Hematopoietic multipotent progenitor cell (in vitro differentiated cells): ENCODE measurements at places on chromosomes 12 and 14. TPM values are rescaled to one million over a fixed set of nuclear protein-coding genes. Genes with fewer than 3 reads are reported as not detected.

DNA sequence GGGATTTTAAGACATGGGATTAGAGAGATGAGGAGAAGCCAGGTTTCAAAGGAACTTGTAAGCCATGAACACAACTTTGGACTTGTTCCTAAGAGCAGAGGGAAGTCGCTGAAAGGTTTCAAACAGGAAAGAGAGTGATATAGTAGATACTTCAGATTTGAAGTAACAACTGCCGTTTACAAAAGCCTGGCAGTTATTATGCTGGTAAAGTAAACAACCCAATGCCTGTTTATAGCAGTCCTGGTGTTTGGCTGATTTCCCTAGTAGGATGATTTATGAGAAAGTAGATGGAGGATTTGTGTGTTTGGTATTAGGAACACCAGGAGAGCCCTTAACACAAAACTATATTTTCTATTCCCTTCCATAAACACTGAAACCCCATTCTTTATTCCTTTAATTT is 285.7 kb downstream of the RMST start:
- no peak for DNase-seq

GRCh38 chr14:33800735-33801163 is 150.1 kb downstream of the EGLN3 start:
- DNase-seq: no peak

DNA sequence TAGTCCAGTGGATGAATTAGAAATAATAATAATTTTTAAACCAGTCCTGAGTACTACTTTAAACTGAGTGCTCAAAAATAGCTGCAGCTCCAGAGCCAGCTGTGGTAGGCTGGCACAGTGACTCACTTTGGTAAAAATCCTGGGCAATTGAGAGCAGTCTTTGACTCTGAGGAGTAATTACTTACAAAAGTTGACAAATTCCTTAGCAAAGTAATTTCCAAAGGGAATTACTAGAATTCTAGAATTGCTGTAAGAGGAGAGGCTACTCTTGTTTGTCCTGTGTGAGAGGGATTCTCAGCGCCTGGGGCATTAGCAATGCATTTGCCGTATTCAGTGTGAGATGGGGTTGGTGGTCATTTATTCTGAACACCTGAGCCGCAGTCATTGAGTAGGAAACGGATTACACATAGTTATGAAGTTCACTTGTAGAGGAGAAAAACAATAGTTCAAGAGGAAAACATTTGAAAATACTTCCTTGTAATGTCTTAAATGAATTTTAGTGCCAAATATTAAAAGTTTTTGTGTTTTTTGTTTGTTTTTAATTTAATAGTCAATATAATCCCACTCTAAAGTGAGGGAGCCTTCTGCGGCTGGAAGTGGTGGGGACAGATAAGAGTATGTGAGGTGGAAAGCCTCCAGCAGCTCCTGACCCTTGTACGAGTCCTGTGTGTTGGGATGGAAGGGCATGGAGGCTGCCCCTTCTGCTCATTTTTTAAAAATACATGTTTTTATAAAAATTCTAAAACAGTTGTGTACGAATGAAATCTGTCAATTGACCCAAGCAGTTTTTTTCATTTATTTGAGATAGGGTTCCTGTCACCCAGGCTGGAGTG is 41.9 kb downstream of the EID3 start:
- DNase-seq: no peak

DNA sequence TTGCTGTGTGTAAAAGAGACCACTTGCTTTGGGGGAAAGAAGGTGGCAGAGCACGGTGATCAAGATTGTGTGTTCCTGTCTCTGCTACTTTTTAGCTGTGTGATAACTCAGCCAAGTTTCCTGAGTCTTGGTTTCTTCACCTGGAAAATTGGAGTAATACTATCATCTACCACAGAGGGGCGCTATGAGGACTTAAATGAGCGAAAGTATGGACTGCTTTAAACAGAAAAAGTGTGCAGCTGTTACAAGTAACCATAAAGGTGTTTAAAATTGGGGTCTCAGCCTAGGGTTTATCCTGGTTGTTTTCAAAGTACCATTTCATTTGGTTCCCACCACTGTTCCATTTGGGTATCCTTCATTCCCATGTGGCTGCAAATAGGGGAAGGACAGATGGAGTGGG is 65.9 kb upstream of the WSCD2 start:
- DNase-seq: no peak

TMEM253 gene
- total RNA-seq: not detected
